ENCODE measurements at places on chromosomes 6 and 20. TPM values are rescaled to one million over a fixed set of nuclear protein-coding genes. Genes with fewer than 3 reads are reported as not detected.

Gene TMEM217
- polyA plus RNA-seq = 0.67 TPM

Gene SIRPD
- polyA plus RNA-seq = not detected

Gene HMGCLL1
- polyA plus RNA-seq = 2.0 TPM

Gene GTSF1L
- not detected for polyA plus RNA-seq

Gene ME1
- polyA plus RNA-seq = 5.5 TPM

Gene CLDN20
- 0.77 TPM for polyA plus RNA-seq

Gene CD24
- polyA plus RNA-seq = 980 TPM

Gene MOG
- not detected for polyA plus RNA-seq

Gene CST5
- polyA plus RNA-seq = not detected

Gene HLA-DOA
- 10.8 TPM for polyA plus RNA-seq

GRCh38 chr6:89564752-89565427, 73.7 kb downstream of the LYRM2 start:
- DNase-seq = no peak

DNA sequence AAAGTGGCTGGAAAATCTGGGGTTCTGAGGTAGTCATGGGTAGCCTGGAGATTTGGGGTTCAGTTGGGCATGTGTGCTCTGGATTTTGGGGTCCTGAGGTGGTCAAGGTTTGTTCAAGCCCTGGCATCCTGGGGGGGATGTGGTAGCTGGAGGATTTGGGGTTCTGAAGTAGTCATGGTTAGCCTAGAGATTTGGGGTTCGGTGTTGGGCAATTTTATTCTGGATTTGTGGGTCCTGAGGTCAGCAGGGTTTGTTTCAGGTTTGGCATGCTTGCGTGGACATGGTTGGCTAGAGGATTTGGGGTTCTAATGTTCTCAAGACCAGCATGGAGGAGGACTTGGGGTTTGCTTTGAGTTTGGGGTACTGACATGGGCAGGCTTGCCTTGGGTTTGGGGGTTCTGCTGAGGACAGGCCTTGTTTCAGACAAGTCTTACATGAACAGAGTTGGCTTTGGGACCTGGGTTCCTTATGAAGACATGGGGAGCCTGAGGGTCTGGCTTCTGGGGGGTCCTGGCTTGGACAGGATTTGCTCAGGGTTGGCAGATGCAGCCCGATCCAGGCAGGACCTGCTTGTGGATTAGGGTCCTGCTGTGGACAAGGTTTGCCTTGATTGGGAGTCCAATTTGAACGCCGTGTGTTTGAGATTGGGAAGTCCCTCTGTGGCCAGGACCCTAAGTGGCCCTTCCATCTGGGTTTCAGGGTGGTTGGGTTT, 906 bp downstream of the ANKRD60 start:
- no peak for DNase-seq

DNA sequence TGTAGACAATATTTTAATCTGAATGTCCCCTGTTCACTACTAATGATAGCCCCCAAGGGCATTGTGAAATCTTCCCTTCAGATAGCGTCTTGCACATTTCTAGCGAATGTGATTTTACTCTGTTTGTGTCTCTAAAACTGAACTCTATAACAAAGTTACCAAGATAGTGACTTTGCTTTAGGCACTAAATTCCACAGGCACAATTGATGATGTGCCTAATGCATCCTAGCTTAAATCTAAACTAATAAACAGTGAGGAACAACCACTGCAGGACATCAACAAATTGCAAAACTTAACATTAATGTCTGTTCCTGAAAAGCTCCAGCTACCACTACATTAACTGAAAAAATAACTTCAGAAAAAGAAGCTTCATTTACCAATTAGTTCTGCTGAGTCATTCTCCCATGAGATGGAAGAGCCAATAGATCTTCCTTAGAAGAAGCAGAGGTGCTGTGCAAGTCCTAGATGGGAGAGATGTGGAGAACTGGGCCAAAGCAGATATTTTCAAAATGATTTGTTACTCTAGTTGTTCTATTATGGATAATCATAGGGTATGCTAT, 1065.0 kb downstream of the EPHA7 start:
- no peak for DNase-seq

DNA sequence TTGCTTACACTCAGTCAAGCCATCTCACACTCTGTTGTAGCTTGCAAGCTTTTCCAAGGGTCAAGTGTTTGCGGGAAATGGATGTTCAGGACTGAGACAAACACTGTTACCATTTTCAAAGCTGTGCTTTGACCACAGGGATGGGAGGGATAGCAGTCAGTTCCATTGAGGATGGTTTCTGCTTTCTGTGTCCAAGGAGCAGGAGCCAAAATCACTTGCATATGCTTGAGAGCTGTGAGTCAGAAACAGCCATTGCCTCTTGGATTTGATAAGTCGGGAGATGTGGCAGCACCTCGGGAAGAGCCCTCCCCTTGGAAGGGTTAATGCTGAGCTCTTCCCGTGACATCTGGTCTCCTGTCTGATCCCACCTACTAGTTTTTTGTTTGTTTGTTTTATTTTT, 85.2 kb downstream of the TCP11 start:
- DNase-seq = no peak

- peak; percentile 94 for DNase-seq
These were observed 2.3 kb upstream of the MARCKS start for GRCh38 chr6:113854531-113855499.

- DNase-seq = peak; percentile 51
These were observed 9.7 kb downstream of the BACH2 start for GRCh38 chr6:90286884-90287488.

GRCh38 chr6:161507375-161507774, 233.5 kb upstream of the AGPAT4 start:
- DNase-seq = no peak

DNA sequence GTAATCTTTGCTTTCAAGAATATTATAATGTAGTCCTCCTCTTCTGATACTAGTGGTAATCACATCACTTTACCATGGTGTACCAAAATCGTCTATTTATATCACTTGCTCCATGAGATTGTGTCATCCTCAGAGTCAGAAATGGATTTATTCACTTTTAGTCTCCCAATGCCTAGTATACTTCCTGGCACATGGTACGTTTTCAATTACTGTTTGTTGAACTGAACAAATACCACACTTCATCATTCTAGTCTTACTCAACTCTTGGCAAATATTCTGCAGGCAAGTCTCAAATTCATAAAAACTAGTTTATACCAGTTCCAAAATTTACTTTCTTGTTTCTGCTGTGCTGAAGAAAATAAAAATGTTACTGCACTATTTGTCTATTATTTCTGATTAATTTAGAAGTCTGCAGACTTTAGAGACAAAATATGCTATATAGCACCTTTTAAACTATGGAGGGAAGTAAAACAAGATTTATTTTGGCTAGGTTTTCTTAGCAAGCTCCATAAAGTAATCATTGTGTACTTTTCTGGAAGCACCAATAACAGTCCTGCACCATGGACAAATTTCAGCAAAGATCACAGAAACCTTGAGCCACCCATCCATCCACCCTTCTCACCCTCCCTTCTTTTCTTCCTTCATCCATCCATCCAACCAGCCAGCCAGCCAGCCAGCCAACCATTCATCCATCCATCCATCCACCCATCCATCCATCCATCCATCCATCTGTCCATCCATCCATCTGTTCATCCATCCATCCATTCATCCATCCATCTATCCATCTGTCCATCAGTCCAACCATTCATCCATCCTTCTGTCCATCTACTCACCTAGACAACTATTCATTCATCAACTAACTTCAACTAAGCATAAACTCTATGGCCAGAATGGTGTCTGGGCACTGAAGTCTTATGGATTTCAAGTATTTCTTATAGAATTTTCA, 102.1 kb upstream of the STMND1 start:
- no peak for DNase-seq

DNA sequence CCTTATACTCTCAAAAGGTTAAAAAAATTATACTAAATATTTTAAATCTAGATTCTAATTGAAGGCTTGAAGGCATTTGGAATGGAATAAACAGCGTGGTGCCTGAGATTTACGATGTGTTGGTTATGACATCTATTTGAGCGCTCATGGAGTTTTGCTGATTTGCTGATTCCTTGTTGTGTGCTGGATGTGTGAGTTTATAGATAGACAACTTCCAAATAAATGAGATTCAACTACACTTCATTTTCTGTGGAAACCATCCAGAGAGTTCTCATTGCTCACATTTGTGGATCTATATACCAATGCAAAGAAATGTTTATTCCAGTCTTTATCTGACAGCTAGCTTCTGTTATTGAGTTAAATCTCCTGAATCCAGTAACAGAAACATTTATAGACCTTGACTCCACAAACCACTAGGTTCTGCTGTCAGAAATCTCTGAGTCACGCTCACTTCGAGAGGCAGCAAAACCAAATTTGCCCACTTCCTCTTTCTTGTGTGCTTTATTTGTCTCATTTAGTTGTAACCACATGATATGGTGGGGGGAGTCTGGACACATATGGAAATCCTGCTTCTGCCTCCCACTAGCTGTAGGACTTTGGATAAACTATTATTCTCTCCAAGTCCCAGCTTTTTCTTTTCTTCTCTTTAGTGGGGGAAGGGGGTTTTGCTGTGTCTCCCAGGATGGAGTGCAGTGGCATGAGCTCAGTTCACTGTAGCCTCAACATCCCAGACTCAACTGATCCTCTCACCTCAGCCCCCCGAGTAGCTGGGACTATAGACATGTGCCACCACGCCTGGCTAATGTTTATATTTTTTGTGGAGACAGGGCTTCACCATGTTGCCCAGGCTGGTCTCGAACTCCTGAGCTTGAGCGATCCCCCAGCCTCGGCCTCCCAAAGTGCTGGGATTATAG, 54.5 kb downstream of the IPCEF1 start:
- DNase-seq = no peak

DNA sequence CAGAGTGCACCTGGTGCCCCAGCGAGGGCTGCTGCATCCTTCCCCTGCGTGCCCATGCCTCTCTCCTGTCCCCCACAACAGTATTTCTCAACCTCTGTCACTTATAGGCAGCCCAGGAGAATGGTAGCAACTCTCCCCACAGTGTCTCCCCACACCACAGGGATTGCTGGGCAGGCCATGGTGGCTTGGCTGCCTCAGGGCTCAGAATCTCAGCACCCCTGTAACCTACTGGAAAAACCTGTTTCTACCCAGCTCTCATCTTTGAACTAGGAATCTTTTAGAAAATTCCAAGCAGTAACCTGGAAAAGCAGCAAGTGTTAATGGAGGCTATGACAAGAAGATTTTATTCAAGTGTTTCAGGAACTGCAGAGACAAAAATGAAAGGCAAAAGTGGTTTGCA, 38.0 kb downstream of the CD164 start:
- no peak for DNase-seq

GRCh38 chr6:82573254-82573972, 209.8 kb downstream of the TPBG start:
- DNase-seq = no peak

DNA sequence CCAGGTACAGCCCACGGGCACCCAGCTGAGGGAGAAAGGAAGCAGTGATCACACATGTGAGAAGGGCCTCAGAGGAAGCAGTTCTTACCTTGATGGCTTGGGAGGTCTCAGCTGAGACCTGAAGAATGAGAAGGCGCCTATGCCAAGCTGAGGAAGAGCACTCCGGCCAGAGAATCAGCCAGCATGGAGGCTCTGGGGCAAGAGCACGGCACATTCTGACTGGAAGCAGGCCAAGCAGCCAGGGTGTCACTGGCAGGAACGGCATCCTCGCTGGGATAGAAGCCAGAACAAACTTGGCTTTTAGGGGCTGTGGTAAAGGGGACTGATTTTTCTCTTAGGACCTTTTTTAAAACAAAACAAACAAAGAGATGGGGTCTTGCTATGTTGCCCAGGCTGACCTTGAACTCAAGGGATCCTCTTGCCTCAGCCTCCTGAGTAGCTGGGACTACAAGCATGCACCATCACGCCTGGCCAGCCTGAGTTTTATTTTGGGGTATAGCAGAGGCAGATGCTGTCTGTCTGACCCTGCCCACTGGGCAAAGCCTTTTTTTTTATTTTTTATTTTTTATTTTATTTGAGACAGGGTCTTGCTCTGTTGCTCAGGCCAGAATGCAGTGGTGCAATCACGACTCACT, 17.6 kb downstream of the GHRH start:
- no peak for DNase-seq

DNA sequence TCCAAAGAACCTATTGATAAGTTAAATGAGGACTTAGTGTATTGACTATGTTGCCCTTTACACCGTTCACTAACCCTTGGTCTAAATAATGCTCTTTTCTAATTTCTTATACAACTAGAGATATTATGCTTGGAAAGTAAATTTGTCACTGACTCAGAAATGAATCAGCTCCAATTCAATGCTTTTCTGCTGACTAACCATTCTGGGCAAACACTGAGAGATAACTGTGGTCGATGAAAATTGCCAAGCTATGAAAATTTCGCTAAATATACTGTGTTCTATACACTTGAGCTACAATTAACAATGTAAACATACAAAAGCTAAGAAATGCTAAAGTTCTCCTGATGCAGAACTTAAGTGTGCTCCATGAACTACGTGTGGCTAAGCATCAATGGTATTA, 23.1 kb upstream of the FBXO9 start:
- DNase-seq = no peak

DNA sequence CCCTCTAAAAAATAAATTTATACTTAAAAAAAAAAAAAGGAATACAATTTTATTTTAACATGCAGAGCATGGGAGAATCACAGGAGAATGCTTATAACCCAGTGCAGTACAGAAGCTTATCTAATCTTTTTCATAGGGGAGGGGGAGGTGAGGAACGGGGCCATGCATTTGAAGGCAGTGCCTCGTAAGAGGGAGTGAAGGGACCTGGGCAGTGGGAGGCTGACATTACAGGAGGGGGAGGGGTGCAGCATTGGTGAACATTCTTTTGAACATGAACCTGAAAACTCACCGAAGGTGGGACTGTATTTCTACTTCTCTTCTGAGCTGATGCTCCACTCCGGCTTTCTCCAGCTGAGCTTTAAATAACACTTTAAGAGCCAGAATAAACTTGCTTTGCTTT, 9.3 kb downstream of the AURKA start:
- DNase-seq = no peak

- DNase-seq = no peak
These were observed 3.1 kb upstream of the CSE1L start for GRCh38 chr20:49043000-49043399.

GRCh38 chr20:25077610-25078169, 4.3 kb downstream of the VSX1 start:
- DNase-seq = no peak

GRCh38 chr20:16283307-16283706, 289.9 kb downstream of the KIF16B start:
- no peak for DNase-seq

DNA sequence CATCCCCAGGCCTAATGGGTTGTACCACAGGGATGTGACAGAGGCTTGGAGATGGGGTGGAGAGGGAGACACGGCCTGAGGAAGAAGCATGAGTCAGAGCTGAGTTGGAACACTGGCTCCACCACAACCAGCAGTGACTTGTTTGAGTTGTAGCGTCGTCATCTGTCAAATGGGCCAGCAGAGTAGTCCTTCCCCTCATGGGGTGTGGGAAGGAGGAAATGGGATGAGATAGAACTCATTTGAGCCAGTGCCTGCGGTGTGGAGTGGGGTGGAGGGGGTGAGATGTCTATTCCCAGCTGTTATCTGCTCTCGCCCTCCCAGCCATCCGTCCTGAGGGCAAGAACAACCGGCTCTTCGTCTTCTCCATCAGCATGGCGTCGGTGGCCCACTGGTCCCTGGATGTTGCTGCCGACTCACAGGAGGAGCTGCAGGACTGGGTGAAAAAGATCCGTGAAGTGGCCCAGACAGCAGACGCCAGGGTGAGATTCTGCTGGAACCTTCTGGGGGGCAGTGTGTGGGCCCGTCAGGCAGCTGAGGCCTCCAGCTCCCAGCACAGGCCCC, 32.5 kb downstream of the PLCG1 start:
- no peak for DNase-seq

GRCh38 chr20:49796600-49797343, 15.9 kb upstream of the SLC9A8 start:
- no peak for DNase-seq
